ENCODE measurements at places on chromosomes 5 and 9.

GRCh38 chr5:174097486-174098185 is 52.1 kb downstream of the NSG2 start:
- peak; percentile 6 for DNase-seq

DNA sequence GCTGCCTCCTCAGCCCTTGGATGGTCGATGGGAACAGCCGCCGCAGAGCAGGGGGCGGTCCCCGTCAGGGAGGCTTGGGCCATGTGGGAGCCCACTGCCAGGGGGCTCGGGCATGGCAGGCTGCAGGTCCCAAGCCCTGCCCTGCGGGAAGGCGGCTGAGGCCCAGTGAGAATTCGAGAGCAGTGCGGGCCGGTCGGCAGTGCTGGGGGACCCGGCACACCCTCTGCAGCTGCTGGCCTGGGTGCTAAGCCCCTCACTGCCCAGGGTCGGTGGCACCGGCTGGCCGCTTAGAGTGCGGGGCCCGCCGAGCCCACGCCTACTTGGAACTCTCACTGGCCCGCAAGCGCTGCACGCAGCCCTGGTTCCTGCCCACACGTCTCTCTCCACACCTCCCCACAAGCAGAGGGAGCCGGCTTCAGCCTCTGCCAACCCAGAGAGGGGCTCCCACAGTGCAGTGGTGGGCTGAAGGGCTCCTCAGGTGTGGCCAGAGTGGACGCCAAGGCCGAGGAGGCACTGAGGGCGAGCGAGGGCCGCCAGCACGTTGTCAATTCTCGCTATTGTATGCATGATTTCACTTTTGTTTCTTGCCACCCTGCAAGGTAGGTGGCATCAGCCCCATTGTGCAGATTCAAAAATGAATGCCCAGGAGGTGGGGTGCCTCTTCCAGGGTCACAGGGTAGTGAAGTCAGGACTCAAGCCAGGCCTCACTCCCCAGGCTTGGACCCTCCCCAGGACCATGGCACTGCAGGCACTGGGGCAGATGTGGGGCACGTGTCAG is 48.6 kb downstream of the COL15A1 start:
- no peak for DNase-seq

- DNase-seq, result no peak
Measured at GRCh38 chr5:53364061-53364460, 116.4 kb upstream of the FST start.

DNA sequence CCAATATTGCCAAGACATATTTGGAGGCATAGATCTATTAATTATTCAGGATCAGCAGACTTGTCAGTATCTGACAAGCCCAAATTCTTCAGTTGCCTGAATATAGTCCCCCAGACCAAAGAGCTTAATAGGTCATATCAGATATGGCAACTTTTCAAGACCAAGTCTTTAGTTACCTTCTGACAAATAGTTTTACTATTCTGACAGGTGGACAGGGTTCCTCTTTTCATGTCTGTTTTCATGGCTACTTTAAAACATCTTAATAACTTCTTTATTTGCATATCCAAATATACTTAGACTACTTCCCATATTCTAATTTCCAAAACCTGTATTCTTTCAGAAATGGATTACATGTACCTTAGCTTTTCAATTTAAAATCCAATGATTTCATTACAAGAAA is 65.4 kb downstream of the AUH start:
- DNase-seq, result no peak

GRCh38 chr5:97009921-97010320 is 74.0 kb downstream of the LNPEP start:
- no peak for DNase-seq

DNA sequence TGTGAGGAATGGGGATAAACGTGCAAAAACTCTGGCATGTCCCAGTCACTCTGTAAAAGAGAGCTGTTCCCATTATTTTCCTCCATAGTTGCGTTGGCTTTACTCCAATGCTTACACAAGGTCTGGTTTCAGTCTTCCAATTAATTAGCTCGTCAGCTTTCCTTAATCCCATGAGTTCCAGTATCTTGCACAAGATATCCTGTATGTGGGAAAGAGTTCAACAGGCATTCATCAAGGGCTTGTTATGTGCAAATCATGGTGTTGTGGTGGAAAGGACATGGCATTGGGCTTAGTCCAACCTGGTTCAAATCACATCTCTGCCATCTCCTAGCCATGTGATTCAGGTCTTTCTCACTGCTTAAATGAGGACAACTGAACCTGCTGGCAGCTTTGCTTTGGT is 77.5 kb upstream of the PANK3 start:
- peak; percentile 69 for DNase-seq

DNA sequence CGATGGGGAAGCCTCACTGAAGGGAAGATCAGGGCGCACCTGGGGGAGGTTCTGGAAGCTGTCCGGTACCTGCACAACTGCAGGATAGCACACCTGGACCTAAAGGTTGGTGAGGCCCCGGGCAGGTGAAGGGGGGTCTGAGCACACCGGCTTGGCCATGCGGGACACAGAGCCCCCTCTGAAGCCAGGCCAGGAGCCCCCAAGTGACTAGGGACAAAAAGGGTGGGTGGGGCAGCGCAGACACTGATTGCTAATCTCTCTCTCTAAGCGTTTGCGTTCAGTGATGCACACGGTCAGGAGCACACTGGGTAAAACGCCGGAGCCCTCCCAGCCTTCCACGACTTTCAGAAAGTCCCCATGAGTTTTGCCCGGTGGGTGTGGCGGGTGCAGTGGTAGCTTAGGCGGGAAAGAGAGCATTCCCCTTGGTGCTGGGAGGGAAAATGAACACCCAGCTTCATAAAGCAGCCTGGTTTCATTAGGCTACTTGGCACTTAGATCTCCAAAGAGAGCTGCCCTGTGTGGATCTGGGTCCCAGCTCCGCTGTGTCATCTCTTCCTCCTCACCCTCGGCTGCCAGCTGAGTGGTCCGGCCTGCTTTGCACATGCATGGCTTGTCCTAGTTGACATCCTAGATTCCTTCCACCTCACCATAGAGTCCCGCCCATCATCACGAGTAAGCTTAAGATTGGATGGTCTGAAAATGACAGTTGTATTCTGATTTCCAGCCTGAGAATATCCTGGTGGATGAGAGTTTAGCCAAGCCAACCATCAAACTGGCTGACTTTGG is 74.2 kb upstream of the OTULINL start:
- no peak for DNase-seq

- DNase-seq, result no peak
Measured at GRCh38 chr5:30279237-30279636, 914.2 kb upstream of the CDH6 start.

DNA sequence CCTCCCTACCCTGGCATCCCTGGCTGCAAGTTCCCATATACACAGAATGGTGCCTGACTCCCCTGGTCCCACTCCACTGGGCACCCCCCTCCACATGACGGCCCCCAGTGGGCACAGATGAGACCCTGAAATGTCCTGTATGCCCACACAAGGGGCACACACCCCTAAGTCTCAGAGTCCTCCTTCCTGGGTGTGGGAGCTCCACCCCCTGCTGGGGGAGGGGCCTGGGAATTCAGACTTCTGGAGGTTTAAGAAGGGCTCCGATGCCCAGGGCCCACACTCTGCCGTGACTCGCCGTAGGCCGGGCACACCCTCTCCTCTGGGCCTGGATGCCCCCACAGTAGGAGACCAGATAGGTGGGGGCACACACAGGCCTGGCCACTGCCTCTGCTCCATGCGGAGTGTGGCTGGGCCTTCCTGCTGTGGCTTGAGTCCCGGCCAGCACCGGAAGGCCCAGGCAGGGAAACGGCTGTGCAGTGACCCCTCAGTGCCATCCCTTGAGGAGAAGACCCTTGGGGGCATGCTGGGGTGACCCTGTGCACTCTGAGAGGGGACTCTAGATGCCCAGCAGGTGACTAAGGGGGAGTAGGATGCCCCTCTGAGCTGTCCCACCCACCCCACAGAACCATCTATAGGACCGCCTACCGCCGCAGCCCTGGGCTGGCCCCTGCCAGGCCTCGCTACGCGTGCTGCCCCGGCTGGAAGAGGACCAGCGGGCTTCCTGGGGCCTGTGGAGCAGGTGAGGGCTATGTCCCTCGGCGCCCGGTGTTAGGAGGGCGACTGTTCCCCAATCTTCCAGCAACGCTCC is 6.5 kb downstream of the EGFL7 start:
- DNase-seq, result no peak

- peak; percentile 73 for DNase-seq
Measured at GRCh38 chr5:61030163-61030482, 85.1 kb downstream of the NDUFAF2 start.

- no peak for DNase-seq
Measured at GRCh38 chr9:14906000-14906399, 4.2 kb downstream of the FREM1 start.

GRCh38 chr9:114031037-114031630 is 47.0 kb downstream of the AMBP start:
- DNase-seq, result no peak

GRCh38 chr5:149761461-149761860 is 31.4 kb downstream of the PPARGC1B start:
- no peak for DNase-seq

DNA sequence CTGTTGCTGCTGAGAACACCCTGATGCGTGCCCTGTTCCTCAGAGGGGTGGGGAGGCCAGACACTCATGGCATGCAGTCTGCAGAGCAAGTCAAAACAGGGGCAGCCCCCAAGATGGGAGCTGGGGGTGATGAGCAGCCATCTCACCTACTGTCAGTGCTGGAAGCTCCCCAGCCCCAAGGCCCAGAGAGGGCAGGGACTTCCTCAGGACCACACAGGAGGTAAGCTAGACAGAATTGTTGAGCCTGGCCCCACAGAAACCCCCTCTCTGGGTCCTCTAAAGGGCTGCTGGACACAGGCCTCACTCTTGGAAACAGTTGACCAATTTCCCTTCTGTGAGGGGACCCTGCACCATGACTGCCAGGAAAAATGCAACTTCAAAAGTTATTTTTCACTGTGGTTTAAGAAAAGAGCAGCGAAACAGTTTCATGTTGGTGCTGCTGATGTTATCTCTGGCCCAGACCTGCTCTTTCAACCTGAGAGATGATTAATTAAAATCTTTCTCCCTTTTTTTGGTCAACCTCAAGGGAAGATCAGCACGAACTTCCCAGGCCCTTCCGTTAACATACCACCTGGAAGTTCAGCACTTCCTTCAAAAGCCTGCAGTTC is 9.6 kb downstream of the CSF2 start:
- DNase-seq, result no peak

- DNase-seq, result peak; percentile 84
Measured at GRCh38 chr5:68554571-68555279, 339.2 kb downstream of the PIK3R1 start.

- DNase-seq, result peak; percentile 31
Measured at GRCh38 chr5:14776602-14777001, 95.0 kb downstream of the ANKH start.

- DNase-seq, result no peak
Measured at GRCh38 chr9:125444166-125444565, 182.5 kb downstream of the GAPVD1 start.

DNA sequence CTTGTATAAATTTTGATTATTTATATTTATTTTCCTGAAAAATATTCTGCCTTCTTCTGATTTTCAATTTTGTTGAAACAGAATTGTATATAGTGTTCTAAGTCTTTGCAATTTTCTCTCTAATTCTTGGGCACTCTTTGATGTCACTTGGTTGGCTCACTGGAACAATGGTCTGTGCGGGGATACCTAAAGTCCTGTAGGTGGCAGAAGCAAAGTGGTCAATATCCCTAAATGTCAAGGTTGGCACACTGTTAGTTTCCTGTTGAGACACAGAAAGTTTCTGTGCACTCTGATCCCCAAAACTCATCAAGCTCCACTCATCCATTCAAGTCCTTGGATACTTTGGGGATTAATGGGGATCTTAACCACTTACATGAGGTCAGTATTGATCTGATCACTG is 480.8 kb upstream of the CCNG1 start:
- no peak for DNase-seq

DNA sequence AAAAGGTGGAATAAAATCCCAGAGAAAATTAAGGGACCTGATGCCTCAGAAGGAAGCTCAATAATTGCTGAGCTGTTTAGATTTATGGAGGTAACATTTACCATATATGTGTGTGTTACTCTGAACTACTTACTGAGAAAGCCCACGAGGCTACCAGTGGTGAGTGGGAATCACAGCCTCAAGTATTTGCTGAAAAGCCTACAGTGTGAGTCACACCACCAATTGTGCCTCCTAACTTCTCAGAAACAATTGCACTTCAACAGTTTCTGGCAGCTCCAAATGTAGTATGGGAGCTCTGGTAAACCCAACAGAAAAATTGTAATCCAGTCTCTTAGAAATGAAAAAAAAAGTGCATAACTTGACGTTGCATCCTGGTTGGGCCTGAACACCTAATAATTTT is 551.6 kb downstream of the PRDM9 start:
- no peak for DNase-seq

DNA sequence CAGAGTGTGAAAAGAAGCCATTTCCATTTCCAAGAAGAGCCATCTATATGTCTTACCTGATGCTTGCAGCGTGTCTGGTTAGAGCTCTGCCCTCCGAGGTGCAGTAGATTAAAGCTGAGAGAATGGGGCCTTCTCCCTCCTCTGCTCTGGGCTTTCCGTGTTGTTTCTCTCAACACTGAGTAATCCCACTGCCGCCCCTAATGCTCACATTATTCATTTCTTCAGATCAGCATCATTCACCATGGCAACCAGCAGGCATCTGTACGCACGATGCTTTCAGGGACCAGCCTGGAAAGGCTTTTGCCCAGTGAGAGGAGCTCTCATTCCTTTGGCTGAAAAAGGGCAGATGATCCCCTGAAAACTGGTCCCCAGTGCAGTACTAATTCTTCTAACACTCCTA is 79.6 kb downstream of the CYFIP2 start:
- DNase-seq, result no peak

All from foreskin fibroblast (primary cell).